Epithelial cell of prostate (primary cell): ENCODE measurements at places on chromosomes 4 and X.

DNA sequence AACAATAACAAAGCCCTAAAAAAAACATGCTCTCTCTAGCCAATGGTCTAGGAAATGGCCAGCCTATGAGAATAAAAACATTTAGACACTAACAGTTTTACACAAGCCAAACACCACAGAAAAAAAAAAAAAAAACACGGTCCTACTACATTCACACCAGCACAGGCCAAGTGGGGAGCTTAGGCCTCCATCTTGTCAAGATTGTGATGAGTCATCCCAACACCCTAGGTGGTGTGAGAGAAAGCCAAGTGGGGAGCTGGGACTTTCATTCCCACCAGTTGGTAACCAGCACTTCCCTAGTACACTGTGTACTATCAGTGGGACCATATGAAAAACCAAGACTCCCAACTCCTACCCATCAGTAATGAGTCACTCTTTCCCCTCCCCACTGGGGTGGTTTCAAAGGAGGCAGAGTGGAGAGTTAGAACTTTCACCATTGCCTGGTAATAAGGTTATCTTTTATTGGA is 95.6 kb downstream of the ADAMTS3 start:
- DNase-seq: no peak

- no peak for DNase-seq
Observed at GRCh38 chr4:67891645-67892044, 7.8 kb upstream of the TMPRSS11D start.

- DNase-seq: no peak
Observed at GRCh38 chrX:69299285-69299684, 134.0 kb upstream of the PJA1 start.

DNA sequence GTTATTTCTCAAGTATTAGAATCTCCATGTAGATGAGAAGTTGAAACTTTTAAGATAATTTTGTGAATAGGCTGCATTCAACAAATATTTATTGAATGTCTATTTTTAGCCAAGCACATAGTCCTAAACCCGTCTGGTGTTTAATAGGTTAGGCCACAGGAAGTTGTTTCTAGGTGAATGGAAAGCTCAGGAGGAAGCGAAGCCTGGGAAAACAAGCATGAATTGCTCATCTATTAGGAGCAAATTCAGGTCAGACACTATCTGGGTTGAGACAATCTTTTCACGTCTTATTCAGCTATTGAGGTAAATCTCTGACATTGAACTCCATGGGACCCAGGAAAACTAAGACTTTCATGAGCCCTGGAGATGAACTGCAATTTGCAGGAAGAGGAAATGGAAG is 43.1 kb upstream of the FREM3 start:
- DNase-seq: no peak

DNA sequence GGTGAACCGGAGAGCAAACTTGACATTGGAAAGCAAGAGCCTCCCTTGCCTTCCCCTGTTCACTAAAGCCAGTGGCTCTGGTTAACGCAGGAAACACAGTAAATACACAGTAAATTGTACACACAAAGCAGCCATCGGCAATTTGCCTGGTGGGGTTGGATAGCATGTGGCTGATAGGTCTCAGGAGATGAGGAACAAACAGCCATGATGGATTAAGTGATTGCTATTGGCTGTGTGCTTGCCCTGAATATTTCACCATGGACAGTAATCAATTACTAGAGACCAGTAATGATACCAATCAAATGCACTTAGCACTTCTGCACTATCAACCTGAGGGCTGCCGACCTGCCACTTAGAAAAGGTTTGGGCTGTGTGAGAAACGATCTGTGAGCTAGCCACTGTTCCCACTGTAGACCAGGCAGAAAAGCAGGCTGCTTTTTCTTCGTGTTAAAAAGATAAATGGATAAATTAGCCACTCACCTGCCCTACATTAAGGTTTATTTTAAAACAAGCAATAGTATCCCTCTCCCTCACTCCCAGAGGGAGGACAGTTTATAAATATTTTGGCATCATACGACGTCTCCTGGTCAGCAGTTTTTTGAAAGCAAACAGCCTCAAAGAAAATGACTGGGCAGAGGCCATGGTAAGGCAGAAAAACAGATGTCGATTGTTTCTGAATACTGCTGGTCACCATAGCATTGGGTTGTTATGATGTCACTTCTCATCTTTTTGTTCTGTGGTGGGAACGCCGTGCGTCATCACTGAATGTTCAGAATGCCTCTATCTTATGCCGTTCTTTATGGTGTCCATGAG is 167.1 kb downstream of the MAML3 start:
- no peak for DNase-seq
